ENCODE measurements at places on chromosomes 4 and X. TPM values are rescaled to one million over a fixed set of nuclear protein-coding genes. Genes with fewer than 3 reads are reported as not detected.
A peak's percentile ranks its signal among the peaks of the same experiment; 100 is the strongest.

The RHOXF1 gene
- 1.5 TPM for total RNA-seq

DNA sequence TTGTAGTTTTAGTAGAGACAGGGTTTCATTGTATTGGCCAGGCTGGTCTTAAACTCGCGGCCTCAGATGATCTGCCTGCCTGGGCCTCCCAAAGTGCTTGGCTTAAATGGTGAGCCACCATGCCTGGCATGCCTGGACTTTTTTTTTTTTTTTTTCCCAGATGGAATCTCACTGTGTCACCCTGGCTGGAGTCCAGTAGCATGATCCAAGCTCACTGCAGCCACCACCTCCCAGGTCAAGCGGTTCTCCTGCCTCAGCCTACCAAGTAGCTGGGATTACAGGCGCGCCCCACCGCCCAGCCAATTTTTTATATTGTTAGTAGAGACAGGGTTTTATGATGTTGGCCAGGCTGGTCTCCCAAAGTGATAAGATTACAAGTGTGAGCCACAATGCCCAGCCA lies 8.4 kb downstream of the UBE2K start:
- DNase-seq: no peak

- DNase-seq: no peak
Observed at GRCh38 chr4:56251556-56251955, 135.7 kb downstream of the AASDH start.

- DNase-seq: no peak
Observed at GRCh38 chr4:88865046-88865445, 167.4 kb upstream of the NAP1L5 start.

DNA sequence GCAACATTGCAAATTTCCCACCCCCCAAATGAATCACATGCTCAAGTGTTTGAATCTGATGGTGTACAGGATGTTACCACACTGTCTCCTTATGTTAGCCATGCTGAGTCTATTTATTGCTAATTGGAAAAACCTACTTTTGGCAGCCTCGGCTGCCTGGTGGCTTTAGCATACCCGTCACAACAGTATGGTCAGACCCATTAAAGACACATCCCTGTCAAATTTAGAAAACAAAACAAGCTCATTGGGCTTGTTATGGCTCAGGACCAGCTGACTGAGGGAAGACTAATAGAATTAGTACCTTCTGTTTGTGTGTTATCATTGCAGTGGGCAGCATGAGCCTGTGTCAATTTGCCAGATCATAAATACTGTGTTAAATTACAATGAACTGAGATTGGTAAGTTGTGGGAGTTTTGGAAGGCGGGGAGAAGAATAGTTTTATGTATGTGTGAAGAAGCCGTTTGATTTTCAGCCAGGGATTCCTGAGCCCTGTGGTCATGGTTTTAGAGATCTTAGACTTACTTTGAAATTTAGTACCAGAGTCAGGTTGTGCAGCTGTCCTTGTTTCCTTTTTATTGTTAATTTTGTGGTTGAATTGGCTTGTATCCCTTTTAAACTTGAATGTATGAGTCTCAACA lies 66.8 kb downstream of the POLA1 start:
- no peak for DNase-seq

The GPM6B gene
- 1.00 TPM for total RNA-seq

DNA sequence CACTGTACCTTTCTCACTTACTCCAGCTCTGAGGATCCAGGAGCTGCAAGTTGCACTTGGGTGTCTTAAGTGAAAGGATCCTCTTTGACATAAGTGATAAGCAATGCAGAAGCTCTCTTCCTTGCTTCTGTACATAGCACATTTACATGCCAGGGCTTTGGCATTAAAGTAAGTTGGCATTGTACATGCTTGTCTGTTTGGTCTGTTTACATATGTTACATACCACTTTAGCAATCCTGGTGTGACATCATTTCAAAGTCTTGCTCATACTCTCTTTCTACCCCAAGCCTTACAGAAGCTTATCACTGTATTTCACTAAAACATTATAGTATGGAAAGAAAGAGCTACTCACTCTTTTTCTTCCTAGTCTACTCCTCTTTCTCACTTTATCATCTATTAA lies 2548.3 kb downstream of the ARAP2 start:
- no peak for DNase-seq

DNA sequence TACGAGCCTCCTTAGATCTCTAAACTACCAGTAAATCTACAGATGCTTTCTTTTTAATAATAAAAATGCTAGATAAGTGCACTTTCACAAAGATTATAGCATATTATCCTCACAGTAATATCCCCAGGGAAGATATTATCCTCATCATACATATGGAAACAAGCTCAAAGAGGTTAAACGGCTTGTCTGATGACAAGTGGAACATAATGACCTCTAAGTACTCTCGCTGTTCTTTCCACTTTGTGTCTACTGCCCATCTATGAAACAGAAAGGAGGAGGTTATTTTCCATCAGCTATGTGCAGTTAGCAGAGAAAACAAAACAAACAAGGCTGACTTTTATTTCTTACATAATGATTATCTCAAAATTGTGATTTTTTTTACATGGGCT lies 42.8 kb upstream of the PRDM8 start:
- no peak for DNase-seq

The GAGE2A gene
- total RNA-seq: not detected

The CSAG1 gene
- not detected for total RNA-seq

The FAM184B gene
- not detected for total RNA-seq

DNA sequence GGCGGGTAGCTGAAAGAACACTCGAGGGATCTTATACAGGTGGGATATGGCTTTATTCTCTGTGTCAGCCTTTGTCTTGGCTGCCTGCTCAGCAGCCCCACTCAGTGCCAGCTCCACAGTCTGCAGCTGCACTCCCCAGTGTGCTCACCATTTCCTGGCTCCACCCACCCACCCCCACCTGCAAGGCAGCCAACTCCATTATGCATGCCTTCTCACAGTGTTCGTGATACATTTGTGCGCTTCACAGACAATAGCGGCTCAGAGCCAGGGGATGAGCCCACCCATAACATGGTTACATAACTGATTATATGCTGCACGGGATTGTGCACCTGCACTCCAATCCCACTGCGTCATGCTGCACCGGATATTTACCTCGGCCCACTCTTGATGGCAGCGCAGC lies 8.8 kb upstream of the TMEM128 start:
- DNase-seq: peak; percentile 25

DNA sequence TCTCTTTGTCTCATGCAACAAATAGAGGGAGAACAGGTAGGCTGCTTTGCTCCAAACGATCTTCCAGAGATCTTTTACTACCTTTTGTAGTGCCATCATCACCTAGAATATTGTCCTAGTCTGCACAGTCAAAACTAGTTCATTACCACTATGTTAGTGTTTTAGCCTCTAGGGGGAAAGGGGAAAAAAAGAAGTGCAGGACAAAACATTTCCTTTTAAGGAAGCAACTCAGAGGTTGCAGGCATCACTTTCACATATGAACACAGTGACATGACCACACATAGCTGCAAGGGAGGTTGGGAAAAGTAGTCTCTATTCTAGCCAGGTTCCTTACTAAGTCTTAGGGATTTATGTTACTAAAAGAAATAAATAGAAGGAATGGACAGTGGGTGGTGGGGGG lies 39.3 kb upstream of the RAP2C start:
- no peak for DNase-seq

DNA sequence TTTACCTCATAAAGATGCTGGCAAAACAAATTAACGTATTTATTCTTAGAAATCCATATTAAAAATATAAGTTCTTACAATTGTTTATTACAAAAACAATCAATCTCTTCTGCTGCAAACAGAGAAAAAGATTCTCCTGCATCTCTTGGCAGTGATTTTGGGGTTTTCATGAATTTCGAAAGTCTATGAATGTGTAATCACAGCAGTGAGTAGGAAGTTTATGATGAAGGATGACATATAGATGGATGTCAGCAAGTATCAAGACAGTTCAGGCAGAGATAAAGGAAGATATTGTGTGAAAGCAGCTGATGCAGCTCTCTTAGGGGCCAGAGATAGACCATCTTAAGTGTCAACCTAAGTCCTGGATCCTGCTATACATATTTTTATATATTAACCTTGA lies 196.9 kb upstream of the BANK1 start:
- DNase-seq: no peak

GRCh38 chr4:110683601-110684000 lies 60.7 kb upstream of the PITX2 start:
- no peak for DNase-seq

The TCEAL6 gene
- 12.4 TPM for total RNA-seq

DNA sequence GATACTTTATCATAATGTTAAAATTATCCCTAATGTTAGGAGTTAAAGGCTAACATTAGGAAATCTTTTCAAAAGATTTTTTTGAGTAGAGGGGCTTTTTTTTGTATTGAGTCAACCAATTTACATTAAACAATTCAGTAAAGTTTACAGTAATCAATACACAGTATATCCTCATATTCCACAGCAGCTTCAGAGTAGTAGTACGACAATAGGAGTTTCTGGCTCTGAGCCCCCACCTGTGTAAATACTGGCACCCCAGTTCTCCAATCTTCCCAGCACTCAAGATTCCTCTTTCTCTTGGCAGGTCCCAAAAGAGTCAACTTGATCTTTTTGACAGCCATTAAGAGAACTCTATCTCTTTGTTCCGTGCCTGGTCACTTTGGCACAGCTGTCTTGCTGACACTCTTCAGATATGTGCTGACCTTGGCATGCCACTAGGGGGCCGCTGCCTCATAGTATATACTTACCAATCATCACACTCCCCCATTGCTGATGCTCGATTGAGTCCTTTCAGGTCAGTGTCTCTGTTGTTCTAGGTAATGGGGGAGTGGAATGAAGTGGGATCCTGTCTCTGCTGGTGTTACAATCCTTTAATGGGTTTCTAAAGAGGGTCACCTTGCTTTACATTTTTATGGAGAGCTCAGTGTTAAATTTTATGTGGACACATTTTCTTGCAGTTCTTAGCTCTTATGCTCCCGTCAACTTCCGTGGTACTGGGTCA lies 19.5 kb upstream of the CCNI start:
- peak; percentile 60 for DNase-seq

GRCh38 chr4:183485411-183486160 lies 19.3 kb upstream of the ING2 start:
- no peak for DNase-seq

- no peak for DNase-seq
Observed at GRCh38 chr4:60729194-60729593, 470.9 kb upstream of the ADGRL3 start.

The MAGEC2 gene
- not detected for total RNA-seq

The UGDH gene
- 47.2 TPM for total RNA-seq

DNA sequence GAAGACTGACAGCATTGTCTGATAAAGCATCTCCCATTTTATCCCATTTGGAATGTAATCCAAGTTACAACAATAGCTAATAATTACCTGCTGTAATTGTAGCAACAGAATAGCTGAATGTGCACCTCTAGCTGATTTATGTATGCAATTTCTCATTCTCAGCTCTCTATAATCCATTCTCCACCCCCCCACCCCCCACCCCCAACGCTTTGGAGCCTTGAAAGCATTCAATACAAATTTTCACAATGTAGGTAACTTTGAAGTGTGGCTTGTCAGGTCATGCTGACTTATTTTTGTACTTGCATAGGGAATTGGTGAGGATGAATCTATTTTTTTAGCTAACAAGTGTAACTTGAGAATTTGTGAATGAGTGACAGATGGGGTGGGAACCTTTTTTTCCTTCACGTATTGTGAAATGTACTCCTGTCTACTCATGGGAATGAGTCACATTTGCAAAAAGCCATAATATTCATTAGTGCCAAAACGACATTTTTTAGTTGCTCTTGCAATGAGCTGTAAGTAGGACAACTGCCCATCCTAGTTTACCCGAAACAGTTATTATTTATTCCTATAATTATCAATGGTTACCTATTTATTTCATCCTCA lies 159.3 kb downstream of the PALLD start:
- DNase-seq: no peak

GRCh38 chr4:90792696-90793095 lies 665.5 kb downstream of the CCSER1 start:
- DNase-seq: no peak

The GPR50 gene
- total RNA-seq: not detected

DNA sequence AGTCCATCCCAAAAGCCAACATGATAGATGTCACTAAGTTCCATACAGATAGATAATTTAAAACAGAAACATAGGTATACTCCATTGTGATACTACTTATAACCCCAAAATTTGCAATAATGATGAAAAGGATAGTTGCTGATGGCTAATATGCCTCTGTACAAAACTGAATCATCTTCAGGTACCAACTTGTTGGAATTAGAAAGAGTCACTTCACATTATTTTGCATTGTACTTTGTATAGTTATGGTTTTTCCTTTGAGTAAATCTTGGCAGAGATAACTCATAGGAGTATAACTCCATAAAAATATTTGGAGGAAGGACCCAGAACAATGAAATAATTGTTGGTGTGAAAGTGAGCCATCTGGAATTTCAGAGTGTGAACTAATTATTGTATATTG lies 17.6 kb downstream of the GIMD1 start:
- no peak for DNase-seq

DNA sequence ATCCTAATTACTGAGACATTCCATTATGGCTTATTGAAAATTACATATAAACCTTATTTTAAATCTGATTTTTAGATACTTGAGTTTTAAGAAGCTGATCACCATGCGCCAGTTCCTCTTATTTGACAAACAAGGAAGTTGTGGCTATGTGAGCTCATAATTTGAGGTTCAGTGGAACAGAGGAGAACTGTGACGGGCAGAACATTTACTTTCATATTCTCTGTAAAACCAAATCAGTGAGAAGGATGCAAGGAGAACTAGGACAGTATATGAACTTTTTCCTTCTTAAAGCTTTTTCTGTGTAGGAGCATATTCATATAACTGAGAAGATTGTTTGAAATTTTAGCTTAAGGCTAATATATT lies 25.3 kb downstream of the STIM2 start:
- DNase-seq: no peak

GRCh38 chr4:143668930-143669552 lies 31.4 kb downstream of the FREM3 start:
- no peak for DNase-seq

DNA sequence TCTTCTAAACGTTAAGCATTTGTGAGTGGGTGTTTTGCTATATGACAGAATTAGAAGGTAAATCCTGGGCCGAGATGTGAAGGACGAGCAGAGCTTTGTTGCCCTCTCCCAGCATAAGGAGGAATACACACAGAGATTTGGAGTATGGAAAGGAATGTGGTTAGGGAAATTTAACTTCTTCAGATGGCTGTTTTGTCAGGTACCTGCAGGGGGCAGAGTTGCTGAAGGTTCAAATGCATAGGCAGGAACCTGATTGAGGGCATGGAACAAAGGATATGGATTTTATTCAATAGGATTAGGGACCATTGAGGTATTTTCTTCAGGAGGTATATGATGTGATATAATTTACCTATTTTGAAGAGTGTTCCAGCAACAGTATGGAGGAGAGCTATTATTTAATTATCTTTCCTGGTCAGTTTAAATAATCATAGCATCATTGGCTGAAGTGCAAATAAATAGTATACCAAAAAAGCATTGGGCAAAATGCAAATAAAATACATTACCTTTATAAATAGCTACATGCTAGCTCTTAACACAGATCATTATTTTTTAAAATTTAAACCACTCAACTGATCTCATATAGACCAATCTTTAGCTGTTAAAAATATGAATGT lies 143.6 kb downstream of the SLIT2 start:
- no peak for DNase-seq

The CDKL5 gene
- total RNA-seq: 12.8 TPM

The XAGE2 gene
- not detected for total RNA-seq

The LRP2BP gene
- 3.7 TPM for total RNA-seq

All from ovary (tissue), 10 donors.